Colonic mucosa (tissue), 4 donors: ENCODE measurements at places on chromosomes 4 and X.
A peak's percentile ranks its signal among the peaks of the same experiment; 100 is the strongest.

- peaks cover 7% of the 10 kb centered on the region for H3K4me1 ChIP-seq
- DNase-seq: no peak
- no peak overlapping the region for H3K27ac ChIP-seq
- H3K27me3 ChIP-seq: no peaks in the 10 kb centered on the region
- no peak overlapping the region for H3K4me3 ChIP-seq
Observed at GRCh38 chr4:82436780-82437179, 6.4 kb downstream of the ENOPH1 start.

DNA sequence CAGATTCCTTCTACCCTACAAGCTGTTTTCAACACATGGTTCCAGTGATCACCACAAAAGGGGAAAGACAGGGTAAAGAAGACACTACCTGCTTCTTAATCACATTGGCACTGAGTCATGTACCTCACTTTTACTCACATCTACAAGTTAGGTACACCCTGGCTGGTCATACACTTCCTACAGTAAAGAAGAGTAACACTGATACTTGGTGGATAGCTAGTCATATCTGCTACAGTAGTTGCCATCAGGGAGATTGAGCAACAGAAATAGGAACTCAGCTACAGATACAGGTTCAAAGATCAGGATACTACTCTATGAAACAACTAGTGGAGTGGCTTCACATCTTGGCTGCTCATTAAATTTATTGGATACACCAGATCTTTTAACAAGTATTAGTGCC is 105.4 kb upstream of the DIAPH2 start:
- no peaks in the 10 kb centered on the region for H3K4me1 ChIP-seq
- no peaks in the 10 kb centered on the region for H3K27me3 ChIP-seq
- H3K36me3 ChIP-seq: no peaks in the 10 kb centered on the region

GRCh38 chr4:137393044-137393443 is 139.2 kb downstream of the PCDH18 start:
- H3K27ac ChIP-seq: no peak overlapping the region
- H3K4me3 ChIP-seq: no peak overlapping the region
- no peaks in the 10 kb centered on the region for H3K36me3 ChIP-seq
- H3K4me1 ChIP-seq: no peaks in the 10 kb centered on the region
- H3K27me3 ChIP-seq: no peaks in the 10 kb centered on the region

GRCh38 chr4:134915355-134915754 is 713.8 kb upstream of the PABPC4L start:
- H3K27ac ChIP-seq: no peak overlapping the region
- no peaks in the 10 kb centered on the region for H3K36me3 ChIP-seq
- no peak overlapping the region for H3K4me3 ChIP-seq
- H3K4me1 ChIP-seq: no peaks in the 10 kb centered on the region
- H3K27me3 ChIP-seq: no peaks in the 10 kb centered on the region

GRCh38 chr4:89023140-89023539 is 33.8 kb downstream of the FAM13A start:
- no peaks in the 10 kb centered on the region for H3K27me3 ChIP-seq
- H3K4me1 ChIP-seq: no peaks in the 10 kb centered on the region
- H3K27ac ChIP-seq: no peak overlapping the region
- H3K4me3 ChIP-seq: no peak overlapping the region

DNA sequence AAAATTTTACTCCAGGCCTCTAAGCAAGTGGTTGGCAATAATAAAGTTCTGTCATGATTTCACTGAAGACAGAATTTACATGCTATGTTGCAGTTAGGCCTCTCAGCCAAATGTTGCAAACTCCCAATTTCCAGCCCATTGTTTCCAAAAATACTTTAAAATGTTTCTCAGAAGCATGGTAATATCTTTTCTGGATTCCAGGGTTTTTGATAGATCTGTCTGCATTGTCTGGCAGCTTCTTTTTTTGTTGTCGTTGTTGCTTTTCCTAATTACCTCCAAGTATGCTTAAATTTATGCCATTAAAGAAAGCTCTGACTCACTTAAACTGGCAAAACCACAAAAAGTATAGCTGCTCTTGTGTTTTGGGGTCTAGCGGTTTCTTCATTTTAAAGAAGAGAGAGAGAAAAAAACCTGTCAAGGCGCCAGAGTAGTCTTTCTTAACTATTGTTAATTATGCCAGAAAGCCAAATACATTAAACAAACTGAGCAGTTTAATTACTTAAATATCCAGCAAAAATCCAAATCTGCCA is 97.0 kb downstream of the AGTR2 start:
- H3K4me3 ChIP-seq: no peak overlapping the region
- H3K4me1 ChIP-seq: no peaks in the 10 kb centered on the region
- H3K27me3 ChIP-seq: no peaks in the 10 kb centered on the region
- DNase-seq: no peak
- no peak overlapping the region for H3K27ac ChIP-seq

GRCh38 chrX:12975991-12976558 is 1.2 kb downstream of the TMSB4X start:
- peak; percentile 61 for DNase-seq
- H3K4me1 ChIP-seq: no peaks in the 10 kb centered on the region
- H3K27me3 ChIP-seq: no peaks in the 10 kb centered on the region
- H3K27ac ChIP-seq: peak overlapping the region; percentile 92
- H3K4me3 ChIP-seq: peak overlapping the region; percentile 61
- no peaks in the 10 kb centered on the region for H3K36me3 ChIP-seq

DNA sequence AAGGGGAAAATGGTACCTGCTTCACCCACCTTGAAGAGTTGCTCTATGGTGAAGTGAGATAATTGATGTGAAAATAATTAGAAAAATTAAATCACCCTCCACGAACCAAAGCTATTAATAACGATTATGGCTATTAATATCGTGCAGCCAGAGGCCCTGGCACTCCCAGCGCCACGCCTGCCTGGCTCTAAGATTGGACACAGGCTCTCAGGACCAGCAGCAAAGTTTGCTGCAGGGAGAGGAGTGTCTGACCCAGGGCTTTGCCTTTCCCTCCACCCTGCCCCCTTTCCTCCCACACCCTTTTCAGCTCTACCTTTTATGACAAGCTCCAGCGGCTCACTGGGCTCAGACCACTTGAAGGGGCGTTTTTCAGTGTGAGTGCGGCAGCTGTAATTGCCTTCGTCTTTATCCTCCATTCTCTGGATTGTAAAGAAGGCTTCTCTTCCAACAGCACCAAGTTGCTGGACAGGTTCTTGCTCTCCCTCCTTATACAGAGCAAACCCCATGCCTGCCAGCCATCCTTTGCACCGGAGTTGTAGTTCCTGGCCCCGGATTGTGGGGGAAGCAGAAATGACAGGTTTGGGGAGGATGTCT is 11.5 kb downstream of the IGSF1 start:
- no peaks in the 10 kb centered on the region for H3K36me3 ChIP-seq
- no peak overlapping the region for H3K27ac ChIP-seq
- H3K4me3 ChIP-seq: no peak overlapping the region
- no peaks in the 10 kb centered on the region for H3K4me1 ChIP-seq

DNA sequence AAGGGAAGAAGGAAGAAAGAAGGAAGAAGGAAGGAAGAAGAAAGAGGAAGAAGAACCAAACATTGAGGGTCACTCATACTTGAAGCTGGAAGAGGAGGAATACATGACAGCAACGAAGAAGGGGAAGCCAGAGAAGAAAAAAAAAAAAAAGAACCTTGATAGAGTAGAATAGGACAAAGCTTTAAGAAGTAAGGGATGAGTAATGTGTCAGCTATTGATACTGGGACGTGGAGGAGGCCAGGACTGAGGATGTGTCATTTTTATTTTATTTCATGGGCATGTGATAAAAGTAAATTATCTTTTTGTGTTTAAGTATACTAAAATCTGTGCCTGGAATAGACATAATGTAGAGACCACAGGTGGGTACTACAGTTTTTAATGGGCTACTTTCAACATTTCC is 6.4 kb downstream of the EDA2R start:
- no peak for DNase-seq
- H3K36me3 ChIP-seq: no peaks in the 10 kb centered on the region
- no peak overlapping the region for H3K4me3 ChIP-seq

DNA sequence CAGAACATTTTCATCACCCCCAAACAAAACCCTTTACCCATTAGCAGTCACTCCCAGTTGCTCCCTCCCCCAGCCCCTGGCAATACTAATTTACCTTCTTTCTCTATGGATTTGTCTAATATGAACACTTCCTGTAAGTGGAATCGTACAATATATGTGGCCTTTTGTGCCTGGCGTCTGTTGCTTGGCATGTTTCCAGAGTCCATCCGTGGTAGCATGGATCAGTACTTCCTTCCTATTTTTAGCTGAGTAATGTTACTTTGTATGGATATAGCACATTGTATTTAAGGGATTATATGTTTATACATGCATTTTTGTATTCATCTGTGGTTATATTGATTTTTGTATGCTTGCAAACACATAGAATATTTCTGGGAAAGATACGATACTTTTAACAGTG is 48.2 kb downstream of the PPEF1 start:
- no peaks in the 10 kb centered on the region for H3K4me1 ChIP-seq
- DNase-seq: no peak
- H3K27ac ChIP-seq: no peak overlapping the region
- H3K27me3 ChIP-seq: peaks cover 8% of the 10 kb centered on the region

GRCh38 chr4:180134091-180134866 is 2108.9 kb upstream of the TENM3 start:
- H3K36me3 ChIP-seq: no peaks in the 10 kb centered on the region
- H3K4me3 ChIP-seq: no peak overlapping the region
- H3K4me1 ChIP-seq: no peaks in the 10 kb centered on the region
- no peaks in the 10 kb centered on the region for H3K27me3 ChIP-seq
- H3K27ac ChIP-seq: no peak overlapping the region
- peak; percentile 33 for DNase-seq

DNA sequence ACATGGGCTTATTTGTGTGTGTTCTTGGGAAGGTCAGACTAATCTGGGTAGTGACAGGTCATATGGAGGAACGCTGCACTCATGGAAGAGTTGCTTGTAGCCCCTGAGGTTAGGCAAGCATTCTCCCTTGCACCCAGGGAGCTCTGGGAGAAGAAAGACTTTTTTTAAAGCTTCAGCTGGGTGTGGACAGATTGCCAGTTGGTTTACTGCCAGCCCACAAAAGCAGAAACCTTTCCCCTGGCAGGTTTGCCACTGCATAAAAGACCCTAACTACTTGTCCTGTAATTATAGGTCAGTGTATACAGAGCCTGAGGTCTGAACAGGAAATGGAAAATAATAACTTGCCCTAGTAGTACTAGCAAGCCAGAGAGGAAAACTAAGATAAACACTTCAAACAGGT is 7.4 kb upstream of the NFKB1 start:
- peak; percentile 57 for DNase-seq
- peak overlapping the region; percentile 59 for H3K27ac ChIP-seq
- no peaks in the 10 kb centered on the region for H3K27me3 ChIP-seq
- H3K4me1 ChIP-seq: peaks cover 6% of the 10 kb centered on the region
- no peaks in the 10 kb centered on the region for H3K36me3 ChIP-seq

DNA sequence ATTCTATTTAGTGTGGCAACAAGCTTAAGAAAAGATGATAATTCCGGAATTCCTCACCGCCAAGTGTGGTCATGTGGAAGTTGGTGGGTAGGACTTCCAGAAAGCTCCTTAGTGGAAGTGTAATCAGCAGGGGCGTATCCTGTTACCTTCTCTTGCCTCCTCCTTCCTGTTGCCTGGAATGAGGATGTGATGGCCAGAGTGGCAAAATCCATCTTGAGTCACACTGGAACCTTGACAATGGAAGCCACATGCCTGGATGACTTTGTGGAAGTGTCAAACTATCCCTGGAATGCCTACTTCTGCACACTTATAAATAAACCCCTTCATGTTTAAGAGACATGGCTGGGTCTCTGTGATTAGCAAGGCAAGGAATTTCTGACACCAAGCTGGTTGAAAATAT is 191.0 kb downstream of the PRDM5 start:
- H3K4me3 ChIP-seq: no peak overlapping the region
- no peaks in the 10 kb centered on the region for H3K27me3 ChIP-seq
- no peaks in the 10 kb centered on the region for H3K36me3 ChIP-seq
- H3K4me1 ChIP-seq: no peaks in the 10 kb centered on the region

- DNase-seq: no peak
- no peak overlapping the region for H3K4me3 ChIP-seq
- no peaks in the 10 kb centered on the region for H3K27me3 ChIP-seq
- no peaks in the 10 kb centered on the region for H3K4me1 ChIP-seq
- no peak overlapping the region for H3K27ac ChIP-seq
Observed at GRCh38 chrX:71664889-71665491, 2.4 kb upstream of the LOC101059915 start.

DNA sequence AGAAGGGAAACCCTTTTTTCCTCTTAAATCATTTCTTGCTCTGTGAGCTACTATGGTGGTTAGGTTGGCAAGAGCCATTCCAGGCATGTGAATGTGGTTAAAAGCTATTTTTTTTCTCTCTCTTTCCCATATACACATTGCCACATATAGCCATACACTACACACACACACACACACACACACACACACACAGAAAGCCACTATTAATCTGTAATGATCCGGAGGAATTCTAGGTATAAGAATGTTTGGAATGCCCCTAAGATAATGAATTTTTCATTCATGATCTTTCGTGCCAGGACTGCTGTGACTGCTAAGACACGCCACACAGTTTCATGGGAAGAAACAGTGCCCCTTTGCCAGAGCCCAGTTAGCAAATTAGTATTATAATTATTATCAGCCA is 21.8 kb upstream of the TLL1 start:
- no peaks in the 10 kb centered on the region for H3K36me3 ChIP-seq
- no peaks in the 10 kb centered on the region for H3K27me3 ChIP-seq
- no peaks in the 10 kb centered on the region for H3K4me1 ChIP-seq
- H3K27ac ChIP-seq: no peak overlapping the region

GRCh38 chr4:33037464-33037863 is 2317.3 kb downstream of the PCDH7 start:
- H3K4me1 ChIP-seq: no peaks in the 10 kb centered on the region
- H3K27me3 ChIP-seq: no peaks in the 10 kb centered on the region
- DNase-seq: no peak

DNA sequence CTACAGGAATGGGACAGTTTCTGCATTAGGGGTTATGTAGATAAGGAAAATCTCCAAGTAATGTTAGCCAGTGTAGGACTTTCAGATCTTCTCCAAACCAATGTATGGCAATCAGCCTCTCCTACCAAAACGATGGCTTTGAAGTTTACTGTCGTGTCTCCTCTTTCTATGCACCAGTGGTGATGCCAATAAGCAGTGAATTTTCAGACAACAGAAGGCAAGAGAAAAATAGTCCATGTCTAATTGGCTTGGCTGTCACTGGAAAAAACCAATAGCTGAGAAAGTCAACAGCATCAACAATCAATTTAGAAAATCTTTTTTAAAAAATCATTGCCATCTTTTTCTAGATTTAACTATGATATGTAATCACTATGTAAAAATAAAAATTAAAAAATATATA is 35.0 kb downstream of the LIMCH1 start:
- no peak for DNase-seq
- H3K27ac ChIP-seq: no peak overlapping the region
- no peak overlapping the region for H3K4me3 ChIP-seq

DNA sequence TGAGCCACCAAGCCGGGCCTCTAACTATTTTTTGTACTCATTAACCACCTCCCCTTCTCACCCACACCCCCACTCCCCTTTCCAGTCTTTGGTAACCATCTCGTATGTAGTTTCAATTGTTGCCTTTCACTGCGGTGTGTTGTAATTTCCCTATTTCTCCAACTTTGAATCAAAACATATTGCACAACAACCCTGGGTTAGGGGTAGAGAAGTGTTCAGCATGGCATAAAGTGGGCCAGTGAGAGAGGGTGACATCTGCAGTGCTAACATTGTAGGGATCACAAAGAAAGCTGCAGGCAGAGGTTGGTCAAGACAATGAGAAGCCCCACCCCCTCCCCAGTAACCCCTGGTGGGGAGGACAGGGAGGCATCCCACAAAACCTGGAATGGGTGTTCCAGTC is 92.7 kb downstream of the SPATA18 start:
- no peak for DNase-seq
- no peak overlapping the region for H3K27ac ChIP-seq
- no peaks in the 10 kb centered on the region for H3K36me3 ChIP-seq
- H3K4me1 ChIP-seq: no peaks in the 10 kb centered on the region
- no peaks in the 10 kb centered on the region for H3K27me3 ChIP-seq
- H3K4me3 ChIP-seq: no peak overlapping the region
